ENCODE measurements at places on chromosomes 4 and X. TPM values are rescaled to one million over a fixed set of nuclear protein-coding genes. Genes with fewer than 3 reads are reported as not detected.

Gene ANKRD50
- 14.8 TPM for polyA plus RNA-seq

Gene ATOH1
- not detected for polyA plus RNA-seq

Gene CXorf58
- 0.14 TPM for polyA plus RNA-seq

Gene NAT8L
- 0.01 TPM for polyA plus RNA-seq

Gene TMEM156
- polyA plus RNA-seq: 0.68 TPM

Gene CSN1S1
- not detected for polyA plus RNA-seq

Gene UCP1
- polyA plus RNA-seq: not detected

Gene SSX3
- not detected for polyA plus RNA-seq

Gene NPY2R
- polyA plus RNA-seq: not detected

Gene TLR3
- 9.3 TPM for polyA plus RNA-seq

Gene SUPT20HL1
- not detected for polyA plus RNA-seq

Gene PPEF1
- not detected for polyA plus RNA-seq

Data from keratinocyte (primary cell).